ENCODE measurements at places on chromosomes 13 and 19.

DNA sequence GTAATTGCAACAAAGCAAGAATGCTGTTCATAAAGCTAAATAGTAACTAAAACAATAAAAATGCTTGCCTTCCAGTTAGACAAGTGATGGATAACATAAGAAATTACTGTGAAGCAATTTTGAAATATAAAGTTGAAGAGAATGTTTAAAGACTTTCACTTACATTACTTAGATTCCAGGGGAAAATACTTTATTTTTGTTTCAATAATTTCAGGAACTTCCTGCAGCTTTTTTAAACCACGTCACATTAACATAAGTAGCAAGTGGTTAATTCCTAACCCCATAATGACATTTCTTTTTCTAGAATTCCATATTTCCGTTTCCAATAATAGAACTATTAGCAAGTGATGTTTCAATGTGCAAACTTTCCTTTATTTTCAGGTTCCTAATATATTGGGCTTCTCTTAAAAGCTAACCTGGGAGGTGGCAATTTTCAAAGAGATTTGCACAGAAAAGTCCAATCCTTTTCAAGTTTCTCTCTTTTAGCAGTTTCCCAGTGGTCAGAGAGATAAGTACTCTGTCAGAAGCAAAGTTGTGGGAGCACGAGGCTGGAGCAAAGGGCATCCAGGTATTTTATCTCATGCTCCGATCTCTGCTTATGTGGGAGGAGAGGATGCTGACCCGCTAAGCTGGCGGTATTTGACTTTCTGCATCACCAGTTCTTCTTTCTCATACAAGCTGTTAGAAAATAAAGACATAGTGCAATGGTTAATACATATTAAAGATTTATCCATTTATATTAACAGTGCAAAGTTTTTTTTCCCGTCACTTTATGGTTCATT lies 1025.3 kb downstream of the EFNB2 start:
- no peak for DNase-seq

- no peak for DNase-seq
Observed at GRCh38 chr13:79812070-79812850, 331.3 kb downstream of the NDFIP2 start.

- DNase-seq: no peak
Observed at GRCh38 chr13:75610466-75610865, 25.7 kb upstream of the LMO7 start.

GRCh38 chr13:113904411-113904810 lies 40.5 kb upstream of the GAS6 start:
- no peak for DNase-seq

- no peak for DNase-seq
Observed at GRCh38 chr13:29893438-29893837, 43.0 kb upstream of the UBL3 start.

DNA sequence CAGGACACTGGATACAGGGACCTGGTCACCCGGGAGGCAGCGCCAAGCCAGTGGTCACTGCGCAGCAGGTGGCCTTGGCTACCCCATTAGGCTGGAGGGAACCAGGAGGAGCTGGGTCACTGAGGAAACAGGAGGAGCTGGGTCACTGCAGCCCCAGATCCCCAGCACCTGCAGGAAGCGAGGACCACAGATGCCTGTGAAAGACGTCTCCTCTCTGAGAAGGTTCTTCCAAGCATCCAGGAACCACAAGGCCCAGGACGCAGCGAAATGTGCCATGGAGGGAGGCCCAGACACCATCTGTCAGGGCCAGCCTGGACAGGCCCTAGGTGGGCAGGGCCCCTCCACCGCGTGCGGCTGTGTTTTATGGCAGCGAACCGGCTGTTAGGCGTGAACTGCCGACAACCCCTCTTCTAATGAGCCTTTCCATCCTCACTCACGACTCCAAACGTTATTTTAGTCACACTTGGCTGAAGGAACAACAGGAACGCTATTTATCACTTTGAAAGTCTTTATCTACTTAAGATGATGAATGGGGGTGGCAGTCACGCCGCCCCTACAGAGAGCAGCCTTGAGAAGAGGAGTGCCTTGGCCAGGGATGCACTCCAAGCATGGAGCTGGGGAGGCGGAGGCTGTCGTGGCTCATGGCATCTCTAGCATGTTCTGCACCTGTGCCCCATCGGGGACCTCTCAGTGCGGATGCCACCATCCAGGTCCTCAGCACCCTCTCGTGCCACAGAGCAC lies 53.3 kb downstream of the CEBPG start:
- no peak for DNase-seq

GRCh38 chr13:44406617-44407016 lies 33.0 kb downstream of the SERP2 start:
- DNase-seq: no peak

GRCh38 chr13:39951301-39951700 lies 295.8 kb downstream of the COG6 start:
- no peak for DNase-seq

DNA sequence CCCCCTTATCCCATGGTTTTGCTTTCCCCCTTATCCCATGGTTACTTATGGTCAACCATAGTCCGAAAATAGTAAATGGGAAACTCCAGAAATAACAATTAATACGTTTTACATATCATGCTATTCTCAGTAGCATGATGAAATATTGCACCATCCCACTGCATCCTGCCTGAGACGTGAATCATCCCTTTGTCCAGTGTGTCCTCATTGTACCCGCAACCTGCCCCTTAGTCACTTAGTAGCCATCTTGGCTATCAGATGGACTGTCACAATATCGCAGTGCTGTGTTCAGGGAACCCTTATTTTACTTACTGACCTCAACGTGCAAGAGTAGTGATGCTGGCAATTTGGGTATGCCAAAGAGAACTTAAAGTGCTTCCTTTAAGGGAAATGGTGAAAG lies 10.5 kb upstream of the NBEA start:
- no peak for DNase-seq

GRCh38 chr13:106369091-106369490 lies 166.4 kb downstream of the EFNB2 start:
- no peak for DNase-seq

DNA sequence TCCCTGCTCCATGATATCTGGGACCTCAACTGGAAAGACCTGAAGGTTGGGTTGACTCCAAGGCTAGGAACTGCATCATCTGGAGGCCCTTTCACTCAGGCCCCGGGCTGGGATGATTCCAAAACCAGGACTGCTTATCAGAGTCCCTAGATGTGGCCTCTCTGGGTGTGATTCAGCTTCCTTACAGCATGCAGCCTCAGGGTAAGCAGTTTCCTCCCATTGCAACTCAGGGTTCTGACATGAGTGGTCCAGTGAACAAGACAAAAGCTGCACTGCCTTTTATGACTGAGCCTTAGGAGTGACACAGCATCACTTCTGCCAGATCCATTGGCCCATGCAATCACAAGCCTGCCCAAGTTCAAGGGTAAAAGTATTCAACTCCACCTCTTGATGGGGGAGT lies 502.8 kb downstream of the COG6 start:
- no peak for DNase-seq

DNA sequence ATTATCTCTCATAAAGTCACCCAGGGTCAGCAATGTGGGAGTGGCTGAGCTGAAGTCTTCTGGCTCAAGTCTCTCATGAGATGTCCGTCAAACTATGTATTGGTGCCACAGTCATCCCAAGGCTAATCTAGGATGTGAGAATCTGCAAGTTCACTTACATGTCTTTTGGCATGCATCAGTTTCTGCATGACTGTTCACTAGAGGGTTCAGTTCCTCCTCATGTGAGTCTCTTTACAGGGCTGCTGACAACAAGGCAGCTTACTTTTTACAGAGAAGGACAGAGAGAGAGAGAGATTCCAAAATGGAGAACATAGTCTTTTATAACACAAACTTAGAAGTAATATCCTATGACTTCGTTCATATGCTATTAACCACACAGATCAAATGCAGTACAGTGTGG lies 328.8 kb upstream of the SLITRK1 start:
- no peak for DNase-seq

GRCh38 chr19:47436712-47437401 lies 17.5 kb upstream of the MEIS3 start:
- peak; percentile 47 for DNase-seq

- DNase-seq: no peak
Observed at GRCh38 chr19:37466277-37466797, 907 bp downstream of the ZNF569 start.

- no peak for DNase-seq
Observed at GRCh38 chr19:45502111-45502510, 3.9 kb downstream of the PPM1N start.

DNA sequence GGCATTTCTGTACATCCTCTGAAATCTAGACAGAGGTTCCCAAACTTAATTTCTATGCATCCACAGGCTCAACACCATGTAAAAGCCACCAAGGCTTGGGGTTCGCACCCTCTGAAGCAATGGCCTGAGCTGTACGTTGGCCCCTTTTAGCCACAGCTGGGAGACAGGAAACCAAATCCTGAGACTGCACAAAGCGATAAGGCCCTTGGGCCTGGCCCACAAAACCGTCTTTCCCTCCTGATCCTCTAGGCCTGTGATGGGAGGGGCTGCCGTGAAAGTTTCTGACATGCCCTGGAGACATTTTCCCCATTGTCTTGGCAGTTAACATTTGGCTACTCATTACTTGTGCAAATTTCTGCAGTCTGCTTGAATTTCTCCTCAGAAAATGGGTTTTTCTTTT lies 766.4 kb downstream of the GPC5 start:
- DNase-seq: no peak

GRCh38 chr19:47675859-47676258 lies 37.4 kb upstream of the EHD2 start:
- no peak for DNase-seq
